ENCODE measurements at places on chromosomes 2 and 18. TPM values are rescaled to one million over a fixed set of nuclear protein-coding genes. Genes with fewer than 3 reads are reported as not detected.

FN1 gene
- 1,060 TPM for total RNA-seq

EFEMP1 gene
- total RNA-seq: 2,356 TPM

RBFA gene
- 35.5 TPM for total RNA-seq

MAP3K20 gene
- 32.6 TPM for total RNA-seq

EIF5B gene
- 50.8 TPM for total RNA-seq

HOXD9 gene
- total RNA-seq: not detected

TMEM178A gene
- 0.80 TPM for total RNA-seq

PRSS56 gene
- total RNA-seq: not detected

TGFA gene
- total RNA-seq: 0.66 TPM

GLB1L gene
- total RNA-seq: 5.0 TPM

TMEM198 gene
- not detected for total RNA-seq

DSG4 gene
- not detected for total RNA-seq

MROH2A gene
- not detected for total RNA-seq

IGFBP2 gene
- 19.9 TPM for total RNA-seq

SPP2 gene
- not detected for total RNA-seq

TNFAIP6 gene
- not detected for total RNA-seq

CRYGD gene
- total RNA-seq: not detected

REG3A gene
- not detected for total RNA-seq

DUSP11 gene
- 42.6 TPM for total RNA-seq

DNER gene
- 0.07 TPM for total RNA-seq

Data from thoracic aorta endothelial cell (primary cell).